NCI-H446 (cell line): ENCODE measurements at places on chromosomes 2 and 18.

GRCh38 chr2:144217853-144218633, 301.9 kb downstream of the ZEB2 start:
- DNase-seq: no peak

GRCh38 chr2:85668009-85668856, at the start of gene SFTPB:
Gene SFTPB (minus strand): TSS chr2:85668199. CDS start chr2:85668183, 16 bp downstream.
- no peak for DNase-seq

GRCh38 chr2:101251844-101252407, 760 bp upstream of the CNOT11 start:
- no peak for DNase-seq

DNA sequence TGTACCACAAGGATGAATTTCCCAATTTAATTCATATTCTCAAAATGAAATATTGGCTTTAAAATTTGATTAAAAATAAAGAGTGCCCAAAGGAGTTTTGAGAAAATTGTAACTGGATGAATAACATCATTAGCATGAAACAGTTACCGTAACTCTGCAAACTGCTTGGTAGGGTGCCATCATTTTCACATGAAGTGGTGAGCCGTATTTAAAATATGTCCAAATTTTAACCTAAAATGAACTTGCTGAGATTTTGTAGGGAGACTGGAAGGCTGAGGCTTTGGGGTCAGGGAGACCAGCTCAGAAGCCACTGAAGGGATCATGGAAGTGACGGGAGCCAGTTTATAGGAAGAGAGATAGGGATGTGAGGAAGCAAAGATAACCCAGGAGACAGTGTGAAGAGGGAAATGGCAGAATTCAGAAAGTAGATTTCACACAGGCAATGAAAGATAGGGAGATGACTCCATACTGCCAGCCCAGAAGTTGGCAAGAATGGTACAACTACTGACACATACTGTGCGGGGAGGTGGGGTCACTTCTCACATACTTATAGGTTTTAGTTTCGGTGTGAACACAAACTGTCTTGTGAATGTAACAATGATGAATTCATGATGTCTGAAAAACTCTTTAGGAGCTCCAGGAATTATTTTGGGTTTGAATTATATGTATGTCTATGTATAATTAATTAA, 53.8 kb downstream of the EFEMP1 start:
- no peak for DNase-seq

- DNase-seq: peak; percentile 44
Observed at GRCh38 chr18:54444319-54444914, 86.7 kb downstream of the C18orf54 start.

- DNase-seq: peak; percentile 59
Observed at GRCh38 chr2:57516698-57517340, 529.8 kb upstream of the VRK2 start.

- no peak for DNase-seq
Observed at GRCh38 chr18:46718501-46719341, 38.1 kb downstream of the ST8SIA5 start.

- DNase-seq: no peak
Observed at GRCh38 chr18:70121842-70122241, 83.6 kb downstream of the RTTN start.

DNA sequence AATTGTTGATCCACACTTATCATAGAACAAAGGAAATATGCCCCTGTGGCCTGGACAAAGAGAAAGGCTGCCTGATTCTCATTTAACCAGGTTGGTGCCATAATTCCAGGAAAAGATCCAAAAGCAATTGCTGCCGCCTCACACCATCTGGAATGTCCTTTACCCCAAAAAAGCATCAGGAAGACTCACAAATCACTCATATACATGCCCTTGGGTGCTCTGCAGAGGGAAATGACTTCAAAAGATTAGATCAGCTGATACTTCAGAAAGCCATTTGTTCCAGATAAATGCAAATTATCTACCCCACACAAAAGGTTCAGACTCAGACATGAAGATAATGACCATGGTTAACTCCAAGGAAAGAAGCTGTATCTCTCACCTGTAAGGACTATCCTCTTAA, 285.8 kb downstream of the C1D start:
- no peak for DNase-seq

- DNase-seq: no peak
Observed at GRCh38 chr2:19114126-19114525, 244.3 kb downstream of the OSR1 start.

- DNase-seq: no peak
Observed at GRCh38 chr18:24995755-24996154, 356.2 kb downstream of the ZNF521 start.

DNA sequence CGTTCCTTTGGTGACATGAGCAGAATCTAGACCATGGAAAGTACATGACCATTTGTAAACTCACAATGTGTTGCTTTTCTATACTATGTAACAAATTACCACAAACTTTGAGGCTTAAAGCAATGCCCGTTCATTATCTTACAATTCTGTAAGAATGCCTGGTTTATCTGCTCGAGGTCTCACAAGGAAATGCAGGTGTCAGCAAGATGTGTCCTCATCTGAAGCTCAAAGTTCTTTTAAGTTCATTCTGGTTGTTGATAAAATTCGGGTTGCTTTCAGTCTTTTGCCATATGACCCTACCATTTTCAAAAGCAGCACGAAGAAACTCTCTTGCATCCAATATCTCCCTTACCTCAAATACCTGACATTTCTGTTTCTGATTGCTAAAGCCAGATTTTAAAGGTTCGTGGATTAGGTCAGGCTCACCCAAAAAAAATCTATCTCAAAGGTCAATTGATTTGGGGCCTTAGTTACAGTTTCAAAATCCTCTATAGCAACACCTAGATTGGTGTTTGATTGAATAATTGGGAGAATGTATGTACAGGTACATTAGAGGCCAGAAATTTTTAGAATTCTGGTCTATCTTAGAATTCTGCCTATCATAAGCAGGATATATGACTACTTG, 125.9 kb downstream of the TMEM131 start:
- DNase-seq: no peak

DNA sequence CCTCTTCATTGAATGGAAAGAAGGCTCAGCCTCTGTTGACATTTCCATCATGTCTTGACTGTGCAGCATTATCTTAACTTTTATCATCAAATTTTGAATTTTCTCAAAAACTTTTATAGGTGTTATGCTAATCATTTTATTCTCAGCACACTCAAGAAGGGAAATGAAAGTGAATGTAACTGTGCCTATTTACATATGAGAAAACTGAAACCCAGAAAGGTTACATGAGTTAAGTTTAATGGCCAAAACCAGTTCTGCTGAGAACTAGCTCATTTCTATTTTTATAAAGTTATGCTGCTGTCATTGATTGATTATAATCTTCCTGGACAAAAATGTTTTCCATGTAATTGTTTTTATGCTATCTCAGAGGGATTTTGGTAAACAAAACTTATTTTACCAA, 618.8 kb upstream of the NRXN1 start:
- DNase-seq: no peak

- peak; percentile 79 for DNase-seq
Observed at GRCh38 chr18:77206676-77207374, 42.8 kb upstream of the GALR1 start.

- DNase-seq: no peak
Observed at GRCh38 chr18:57570162-57570561, 16.3 kb downstream of the FECH start.

DNA sequence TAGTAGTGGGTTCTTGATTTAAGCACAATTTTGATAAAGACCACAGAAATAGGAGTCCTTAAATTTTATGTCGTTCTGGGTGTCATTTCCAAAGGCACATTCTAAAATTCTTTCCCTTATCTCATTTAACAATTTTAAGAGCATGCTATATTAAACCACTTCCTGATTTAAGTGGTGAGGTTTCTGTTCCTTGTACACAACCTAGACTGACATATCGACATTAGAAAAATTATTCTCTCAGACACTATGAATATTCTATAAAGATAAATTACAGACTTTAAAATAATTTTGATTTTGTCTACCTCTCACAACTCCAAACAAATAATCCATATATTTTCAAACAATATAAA, 923.8 kb downstream of the LRP1B start:
- no peak for DNase-seq

DNA sequence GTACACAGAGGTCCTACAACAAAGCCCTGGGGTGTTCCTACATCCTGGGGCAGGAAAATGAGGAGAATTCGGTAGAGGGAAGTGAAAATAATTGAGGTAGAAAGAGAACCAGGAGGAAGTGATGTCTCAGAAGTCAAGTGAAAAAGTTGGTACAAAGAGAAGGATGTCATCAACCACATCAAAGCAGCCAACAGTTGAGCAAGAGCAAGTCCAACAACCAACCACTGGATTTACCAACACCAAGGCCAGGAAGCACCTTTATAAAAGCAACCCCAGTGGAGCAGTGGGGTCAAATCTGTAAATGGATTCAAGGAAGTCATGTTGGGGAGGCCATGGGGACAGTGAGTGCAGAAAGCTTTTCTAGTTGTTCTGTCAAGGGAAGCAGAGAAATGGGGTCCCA, 360.4 kb downstream of the ZNF516 start:
- no peak for DNase-seq

GRCh38 chr18:58502628-58503027, 126.3 kb downstream of the ALPK2 start:
- no peak for DNase-seq

DNA sequence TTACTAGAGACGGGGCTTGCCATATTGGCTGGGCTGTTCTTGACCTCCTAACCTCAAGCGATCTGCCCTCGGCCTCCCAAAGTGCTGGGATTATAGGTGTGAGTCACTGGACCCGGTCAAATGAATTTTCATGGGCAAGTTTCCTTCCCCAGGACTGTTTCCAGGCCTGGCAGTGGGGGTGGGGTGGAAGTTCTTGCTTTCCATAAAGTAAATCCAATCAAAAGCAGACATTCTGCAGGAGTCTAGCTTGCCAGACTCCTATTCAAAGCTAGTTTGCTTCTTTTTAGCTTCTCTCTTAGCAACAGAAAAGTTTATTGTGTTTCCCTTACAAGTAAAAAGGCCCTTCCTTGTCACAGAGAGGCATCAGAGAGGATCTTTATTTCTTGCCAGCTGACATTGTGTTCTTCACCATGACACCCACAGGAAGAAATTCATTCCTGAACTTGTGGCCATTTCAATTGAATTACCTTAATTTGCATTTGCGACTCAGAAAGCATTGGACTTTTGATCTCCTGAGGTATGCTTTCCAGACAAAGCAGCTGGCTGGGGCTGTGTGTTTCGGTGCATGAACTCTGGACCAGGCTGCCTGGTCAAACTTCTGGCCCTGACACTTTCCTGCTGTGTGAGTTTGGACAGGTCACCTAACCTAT, 37.9 kb downstream of the LYPD1 start:
- no peak for DNase-seq

DNA sequence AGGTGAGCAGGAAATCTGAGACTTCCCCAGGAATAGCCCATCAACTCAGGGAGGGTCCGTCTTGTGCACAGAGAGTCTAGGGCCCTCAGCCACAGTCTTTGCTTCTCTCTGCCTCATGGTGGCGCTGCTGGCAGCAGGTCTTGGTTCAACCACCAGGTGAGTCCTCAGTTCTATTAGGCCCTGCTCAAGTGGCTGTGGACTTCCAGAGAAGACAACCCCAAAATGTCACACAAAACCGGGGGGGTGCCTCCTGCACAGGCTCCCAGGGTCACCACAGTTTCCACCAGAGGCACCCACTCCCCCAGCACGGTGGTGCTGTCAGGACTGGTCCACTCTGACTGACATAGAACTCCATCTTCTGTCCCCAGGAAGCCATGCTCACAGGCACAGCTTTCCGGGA, 2.4 kb upstream of the CHRNG start:
- DNase-seq: no peak

DNA sequence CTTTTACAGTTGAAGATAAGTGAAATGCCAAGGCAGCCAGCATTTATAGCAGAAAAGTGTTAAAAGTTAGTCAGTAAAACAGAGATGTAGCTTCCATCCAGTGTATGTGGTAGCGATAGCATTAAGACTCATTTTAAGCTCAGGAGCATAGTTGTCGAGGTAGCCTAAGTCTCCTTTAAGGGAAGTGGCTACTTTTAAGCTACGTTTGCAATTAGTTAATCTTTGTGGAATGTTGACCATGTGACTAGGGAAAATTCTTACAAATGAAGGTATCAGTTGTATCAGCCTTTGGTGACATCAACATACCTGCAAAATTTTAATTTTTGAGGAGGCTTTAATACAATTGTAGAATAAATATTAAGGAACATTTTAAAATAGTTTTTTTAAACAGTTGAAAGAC, 61.9 kb downstream of the LHCGR start:
- DNase-seq: no peak
